ENCODE measurements at places on chromosomes 2 and 18.
A peak's percentile ranks its signal among the peaks of the same experiment; 100 is the strongest.

DNA sequence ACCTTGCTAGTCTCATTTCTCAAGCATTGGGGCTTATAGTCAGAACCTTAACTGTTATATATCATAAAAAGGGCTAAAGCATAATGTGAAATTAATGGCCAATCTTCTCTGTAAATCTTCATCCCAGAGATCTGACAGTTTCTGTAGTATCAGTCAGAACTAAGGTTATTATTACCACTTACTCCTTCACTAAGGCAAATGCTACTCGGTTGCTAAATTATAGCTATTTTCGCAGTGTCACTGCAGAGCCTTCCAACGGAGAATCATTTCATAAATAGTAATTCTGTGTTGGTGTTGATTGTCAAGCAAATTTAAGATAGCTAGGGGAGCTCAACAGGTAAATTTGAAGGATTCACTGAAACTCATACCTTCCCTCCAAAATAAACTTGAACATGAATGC, 258.0 kb downstream of the METTL4 start:
- no peak for DNase-seq

DNA sequence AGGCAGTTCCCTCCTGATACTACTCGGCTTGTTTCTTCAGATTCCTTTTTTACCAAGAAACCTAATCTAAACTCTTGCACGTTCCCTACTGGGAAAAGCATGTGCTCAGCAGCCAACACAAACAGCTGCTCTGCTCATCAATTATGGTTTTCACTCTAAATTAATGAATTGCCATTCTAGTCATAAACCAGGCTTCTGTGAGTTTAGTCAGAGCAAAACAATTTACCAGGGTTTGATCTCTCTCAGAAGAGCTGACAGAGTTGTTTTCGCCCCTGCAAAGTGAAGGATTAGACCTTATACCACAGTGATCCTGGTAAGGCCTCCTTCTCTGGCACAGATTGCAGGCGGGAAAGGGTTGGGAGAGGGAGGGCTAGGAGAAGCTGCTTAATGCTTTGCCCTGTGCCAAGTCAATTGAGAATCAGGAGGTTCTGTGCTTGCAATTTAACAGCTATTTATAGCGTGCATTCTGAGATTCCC, 57.2 kb downstream of the REEP1 start:
- no peak for DNase-seq

DNA sequence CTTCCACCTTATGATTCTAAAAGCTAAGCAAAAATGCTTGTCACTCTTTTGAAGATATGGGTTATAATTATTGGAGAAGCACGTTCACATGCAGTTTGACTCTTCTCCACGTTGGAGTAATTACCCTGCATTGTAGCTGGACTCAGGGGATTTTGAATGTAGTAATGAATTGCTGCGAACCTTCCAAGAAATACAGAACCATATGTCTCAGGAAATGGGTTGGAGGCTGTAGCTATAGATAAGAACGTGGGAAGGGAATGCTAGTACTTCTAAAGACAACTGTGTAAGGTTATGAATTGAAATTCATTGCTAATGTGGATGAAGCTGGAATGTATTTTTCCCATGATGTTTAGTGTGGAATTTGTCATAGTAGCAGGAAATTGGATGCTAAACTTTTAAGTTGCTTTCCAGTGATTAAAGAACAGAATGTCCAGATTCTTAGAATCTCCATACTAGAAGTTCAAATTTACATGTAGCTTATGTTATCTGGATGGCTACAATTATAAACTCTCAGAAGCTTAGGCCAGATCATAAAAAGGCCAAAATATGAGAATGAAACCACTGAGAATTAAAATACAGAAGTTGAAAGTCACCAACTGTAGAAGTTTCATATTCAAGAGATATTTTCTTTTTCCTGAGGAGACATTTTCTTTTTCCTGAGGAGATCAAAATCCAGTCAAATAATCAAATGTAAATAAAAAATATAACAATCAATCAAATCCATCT, 27.3 kb upstream of the SPOPL start:
- peak; percentile 13 for DNase-seq

DNA sequence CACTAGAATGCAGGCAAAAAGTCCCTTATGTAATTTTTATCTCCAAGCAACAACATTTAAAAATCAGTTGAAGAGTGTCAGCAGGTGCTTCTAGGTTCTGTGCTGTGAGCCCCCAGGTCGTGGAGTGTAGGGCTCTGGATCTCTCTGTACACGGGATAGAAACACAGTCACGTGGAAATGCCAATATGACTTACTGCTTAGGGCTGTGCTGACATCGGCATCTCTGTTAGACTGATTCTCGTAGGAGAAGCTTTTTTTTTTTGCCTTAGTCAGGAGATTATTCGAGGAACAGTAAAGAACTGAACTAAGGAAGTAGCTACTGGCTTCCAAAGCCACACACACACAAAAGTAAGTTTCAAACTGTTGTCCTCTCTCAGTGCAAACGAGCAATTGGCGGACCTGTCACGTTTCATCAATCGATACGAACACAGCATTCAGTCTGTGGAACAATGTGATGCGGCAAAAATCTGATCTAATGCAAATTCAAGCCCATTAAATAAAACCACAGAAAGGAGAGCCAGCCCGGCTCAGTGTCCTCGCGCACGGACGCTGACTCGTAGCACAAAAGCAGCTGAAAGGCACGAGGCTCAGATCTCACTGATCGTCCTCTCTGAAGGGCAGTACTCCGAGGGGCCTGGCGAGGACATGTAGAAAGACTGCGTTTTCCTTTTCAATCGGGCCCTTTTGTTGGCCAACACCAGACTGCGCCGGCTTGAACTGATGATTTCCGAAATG, 41.5 kb downstream of the PRELID3A start:
- no peak for DNase-seq

- no peak for DNase-seq
Observed at GRCh38 chr2:234147335-234147861, 96.9 kb downstream of the SPP2 start.

GRCh38 chr2:69975853-69976462, 14.5 kb upstream of the ASPRV1 start:
- no peak for DNase-seq

DNA sequence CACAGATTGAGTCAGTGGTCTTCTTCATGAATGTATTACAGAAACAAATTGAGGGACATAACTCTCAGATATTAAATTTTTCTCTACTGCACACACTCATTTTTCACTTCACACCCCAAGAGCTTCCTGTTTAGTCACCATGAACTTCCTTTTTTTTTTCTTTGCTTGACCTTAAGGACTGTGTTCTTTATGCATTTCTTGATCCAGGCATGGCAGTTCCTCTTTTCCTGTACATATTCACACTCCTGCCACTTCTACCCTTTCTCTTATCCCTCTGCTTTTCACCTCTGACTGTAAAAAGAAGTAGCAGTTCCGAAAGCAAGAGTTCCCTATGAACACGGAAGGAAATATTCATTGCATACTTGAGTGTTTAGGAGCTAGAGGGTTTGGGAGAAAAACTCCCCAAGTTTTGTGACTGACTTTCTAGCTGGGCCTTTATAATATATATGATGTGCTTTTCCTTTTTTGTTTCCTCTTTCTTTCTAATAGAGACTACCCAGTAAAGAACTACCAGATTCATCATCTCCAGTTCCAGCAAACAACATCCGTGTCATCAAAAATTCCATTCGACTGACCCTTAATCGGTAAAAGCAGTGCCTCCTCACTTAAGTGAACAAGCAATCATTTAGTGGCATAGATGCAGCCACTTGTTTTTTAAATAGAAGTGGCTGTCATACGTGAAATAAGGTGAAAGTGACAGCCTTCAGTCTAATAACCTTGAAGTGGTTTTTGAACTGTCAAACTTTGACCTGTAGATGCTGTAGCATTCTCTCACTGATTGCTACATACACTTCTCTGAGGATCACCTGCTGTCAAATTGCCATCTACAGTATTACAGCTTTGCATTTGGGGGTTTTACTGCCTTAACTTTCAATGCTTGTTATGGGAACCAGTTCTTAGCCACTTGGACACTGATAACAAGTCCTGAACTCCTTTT, 40.8 kb downstream of the PAPOLG start:
- peak; percentile 93 for DNase-seq

- peak; percentile 88 for DNase-seq
Observed at GRCh38 chr2:37871456-37872191, 53.5 kb upstream of the RMDN2 start.

DNA sequence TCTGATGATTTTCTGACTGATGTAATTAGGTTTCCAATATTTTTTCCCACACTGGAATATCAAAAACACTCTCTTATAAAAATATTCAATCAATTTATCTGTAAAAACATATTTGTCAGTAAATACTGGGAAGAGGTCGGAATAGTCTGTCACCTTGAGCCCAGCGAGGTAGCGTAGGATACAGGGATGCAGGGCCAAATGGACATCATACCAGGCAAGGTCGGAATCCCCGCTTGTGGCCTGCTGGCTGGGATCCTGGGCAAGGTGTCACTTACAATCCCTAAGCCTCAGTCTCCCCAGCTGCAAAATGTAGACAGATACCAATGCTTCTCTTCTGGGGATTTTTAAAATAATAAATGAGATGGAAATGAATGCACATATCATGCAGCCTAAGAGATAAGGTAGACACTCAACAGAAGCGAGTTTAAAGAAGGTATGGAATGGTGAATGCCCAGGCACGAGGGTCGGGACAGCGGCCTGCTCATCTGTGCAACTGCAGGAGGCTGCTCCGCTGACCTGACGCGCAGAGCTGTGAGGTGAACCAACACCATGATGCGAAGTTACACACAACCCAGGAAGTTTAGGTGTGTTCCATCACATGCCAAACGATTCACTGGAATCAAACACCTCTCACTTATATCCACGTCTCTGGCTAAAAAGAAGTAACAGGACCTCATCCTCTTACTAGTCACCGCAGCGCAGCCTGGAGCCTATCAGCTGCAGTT, 98.2 kb downstream of the EIPR1 start:
- no peak for DNase-seq

DNA sequence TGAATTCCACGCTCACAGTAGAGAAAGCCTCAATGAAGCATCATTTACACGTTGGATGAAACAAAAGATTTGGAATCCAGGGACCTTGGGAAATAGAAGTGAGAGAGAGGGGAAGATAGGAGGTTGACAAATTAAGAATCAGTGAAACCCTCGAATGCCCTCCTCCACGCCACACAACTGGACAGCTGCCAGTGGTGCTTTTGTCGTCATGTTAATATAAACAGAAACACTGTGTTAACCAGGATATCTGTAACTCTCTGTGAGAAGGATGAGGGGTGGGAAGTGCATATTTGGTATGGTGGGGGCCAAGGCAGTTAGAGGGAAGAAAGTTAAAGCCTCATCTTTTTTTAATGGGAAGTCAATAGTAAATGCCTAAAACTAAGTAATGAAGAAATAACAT, 108.7 kb downstream of the GFPT1 start:
- DNase-seq = peak; percentile 11
